ENCODE measurements at places on chromosomes 4 and X.

GRCh38 chrX:38692961-38693360, 108.3 kb upstream of the MID1IP1 start:
- no peak for DNase-seq

- no peak for DNase-seq
Observed at GRCh38 chr4:43680421-43680820, 768.2 kb downstream of the KCTD8 start.

- DNase-seq: no peak
Observed at GRCh38 chr4:94349193-94349592, 6.6 kb upstream of the HPGDS start.

DNA sequence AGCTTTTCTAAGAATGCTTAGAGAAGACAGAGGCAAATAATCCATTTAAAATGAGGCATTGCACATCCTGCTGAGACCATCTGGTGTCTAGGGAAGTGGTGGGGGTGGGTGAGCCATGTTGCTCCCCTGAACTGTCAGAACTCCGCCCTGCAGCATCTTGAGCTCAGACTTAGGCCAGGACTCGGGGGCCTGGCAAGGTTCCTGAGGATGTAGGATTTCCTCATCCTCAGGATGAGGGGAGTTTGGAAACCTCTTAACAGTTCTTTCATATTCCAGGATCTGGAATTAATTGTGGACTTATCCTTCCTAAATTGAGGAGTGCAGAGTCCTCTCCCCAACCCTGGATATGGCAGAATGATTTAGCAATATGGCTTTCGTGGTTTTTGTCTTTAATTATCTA, 6.6 kb downstream of the TLL1 start:
- DNase-seq: no peak

- no peak for DNase-seq
Observed at GRCh38 chr4:164508771-164509170, 245.2 kb upstream of the SMIM31 start.

DNA sequence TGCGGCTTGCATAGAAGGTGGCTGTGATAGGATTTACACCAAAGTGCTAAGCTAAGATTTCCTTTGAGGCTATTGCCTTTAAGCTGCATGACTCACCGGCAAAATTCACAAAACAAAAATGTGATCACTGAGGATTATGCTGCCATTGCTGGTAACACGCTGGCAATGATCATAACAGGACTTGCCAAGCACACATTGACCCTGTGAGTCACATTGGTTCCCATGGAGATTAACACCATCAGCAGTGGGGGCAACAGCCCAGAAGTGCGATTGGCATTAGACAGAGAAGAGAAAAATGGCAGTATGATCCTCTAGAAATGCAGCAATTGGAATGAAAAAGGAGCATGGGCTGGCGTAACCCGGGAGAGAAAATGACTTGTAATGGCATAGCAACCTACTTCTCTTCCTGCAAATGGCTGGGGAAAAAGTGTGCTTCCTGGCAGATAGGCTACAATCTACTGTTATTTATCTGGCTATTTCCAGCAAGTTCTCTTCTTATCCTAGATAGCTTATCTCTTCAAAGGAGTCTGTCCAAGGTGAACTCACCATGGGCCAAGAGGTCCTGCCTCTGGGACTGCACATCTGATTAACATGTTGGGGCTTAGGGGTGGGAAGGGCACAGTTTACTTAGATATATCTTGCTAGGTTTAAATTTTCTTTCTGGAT, 314.2 kb upstream of the IGFBP7 start:
- DNase-seq: no peak

DNA sequence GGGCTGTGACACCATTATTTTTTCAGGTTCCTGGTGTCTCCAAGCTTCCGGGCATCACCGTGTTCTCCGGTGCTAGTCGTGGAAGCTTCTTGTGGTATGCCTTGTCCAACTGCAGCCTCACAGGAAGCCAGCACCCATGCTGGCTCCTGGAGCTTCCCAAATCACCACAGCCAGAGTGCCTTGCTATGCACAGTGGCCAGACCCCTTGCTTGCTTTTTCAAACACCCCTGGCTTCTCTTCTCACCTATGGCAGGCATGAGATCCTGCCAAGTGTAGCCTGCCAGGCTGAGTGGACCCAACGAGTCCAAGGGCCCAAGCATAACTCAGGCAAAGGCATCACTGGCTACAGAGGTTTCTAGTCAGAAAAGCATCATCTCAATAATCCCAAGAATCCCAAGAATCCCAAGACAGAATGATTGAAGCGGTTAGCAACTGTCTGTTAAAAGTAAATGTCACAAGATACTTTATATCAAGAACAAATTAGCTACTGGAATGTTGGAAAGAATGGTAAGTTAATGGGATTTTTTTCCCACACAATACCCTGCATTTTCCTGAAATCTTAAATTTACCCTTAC, 1522.9 kb downstream of the PCDH18 start:
- DNase-seq: no peak

GRCh38 chr4:57074744-57075143, 35.4 kb downstream of the IGFBP7 start:
- DNase-seq: no peak

DNA sequence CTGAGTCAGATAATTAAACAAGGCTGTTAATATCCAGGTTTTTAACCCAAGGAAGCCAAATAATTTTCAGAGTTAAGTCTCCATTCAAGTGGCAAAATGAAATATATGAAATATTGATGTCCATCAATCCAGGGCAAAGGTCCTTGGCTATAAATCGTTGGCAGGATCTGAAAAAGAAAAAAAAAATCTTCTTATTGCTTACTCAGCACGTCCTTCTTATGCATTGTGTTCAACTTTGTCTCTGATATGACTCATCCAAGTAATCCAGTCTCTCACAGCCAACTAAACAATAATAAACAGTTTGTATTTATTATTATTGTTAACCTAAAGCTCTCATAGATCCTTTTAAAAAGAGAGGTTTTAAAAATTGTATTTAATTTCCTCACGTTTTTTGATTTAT, 851.2 kb downstream of the ADGRL3 start:
- no peak for DNase-seq

GRCh38 chr4:42359711-42360110, 37.6 kb upstream of the SHISA3 start:
- no peak for DNase-seq

DNA sequence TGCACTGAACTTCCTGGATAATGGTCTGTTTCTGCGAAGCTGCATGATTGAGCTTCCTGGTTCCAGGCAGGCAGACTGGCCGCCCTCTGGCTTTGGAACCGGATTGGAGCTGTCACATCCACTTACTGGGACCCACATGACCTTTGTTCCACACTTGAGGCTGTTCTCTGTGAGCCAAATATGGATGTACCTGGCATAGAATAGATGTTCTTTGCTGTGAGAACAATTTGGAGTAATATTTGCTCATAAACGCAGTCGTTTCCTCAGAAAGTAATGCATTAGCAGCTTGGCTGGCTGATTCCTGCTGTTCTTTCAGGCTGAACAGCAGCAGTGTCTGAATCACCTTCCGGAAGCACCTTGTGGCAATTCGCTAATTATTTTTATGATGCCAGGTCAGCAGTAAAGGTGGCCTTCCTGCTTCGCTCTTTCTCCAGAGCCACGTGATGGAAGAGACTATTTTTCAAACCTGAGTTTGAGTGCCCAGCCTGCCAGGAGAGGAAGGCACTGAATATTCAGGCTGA, 78.1 kb upstream of the BOD1L1 start:
- no peak for DNase-seq

GRCh38 chrX:38375891-38376290, 23.5 kb downstream of the OTC start:
- no peak for DNase-seq

GRCh38 chr4:74400395-74400794, 35.5 kb downstream of the EREG start:
- no peak for DNase-seq

DNA sequence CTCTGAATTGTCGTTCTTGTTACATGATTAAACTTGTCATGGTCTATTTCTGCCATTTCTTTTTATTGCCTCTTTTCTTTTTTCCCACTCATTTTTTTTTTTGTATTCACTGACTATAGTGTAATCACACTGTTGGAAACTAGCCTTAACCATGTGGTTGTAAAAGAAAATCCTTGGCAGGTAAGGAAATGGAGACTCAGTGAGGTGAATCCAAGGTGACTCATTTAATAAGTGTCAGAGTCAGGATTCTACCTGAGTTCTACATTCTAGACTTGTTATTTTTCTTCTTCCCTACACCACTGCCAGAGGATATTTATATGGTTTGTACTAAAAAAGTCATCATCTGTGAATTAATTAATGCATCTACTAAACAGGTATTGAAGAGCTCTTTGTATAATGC, 152.2 kb downstream of the CBLL2 start:
- DNase-seq: no peak

DNA sequence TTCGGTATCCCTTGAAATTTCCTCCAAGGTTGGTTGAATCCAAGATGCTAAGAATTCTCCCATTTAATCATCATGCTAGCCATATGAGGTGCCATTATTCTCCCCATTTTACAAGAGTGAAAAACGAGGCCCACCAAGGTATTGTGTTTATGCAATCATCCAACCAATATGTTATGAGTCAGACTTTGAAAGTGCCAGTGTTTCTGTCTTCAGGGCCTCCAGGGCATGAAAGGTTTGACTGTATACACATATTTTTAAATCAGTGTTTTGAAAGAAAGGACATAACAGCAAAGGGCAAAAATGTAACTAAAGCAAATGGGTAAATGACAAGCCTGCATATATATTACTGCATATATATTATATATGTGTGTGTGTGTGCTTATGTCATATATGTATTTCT, 541.2 kb upstream of the SMIM31 start:
- no peak for DNase-seq

DNA sequence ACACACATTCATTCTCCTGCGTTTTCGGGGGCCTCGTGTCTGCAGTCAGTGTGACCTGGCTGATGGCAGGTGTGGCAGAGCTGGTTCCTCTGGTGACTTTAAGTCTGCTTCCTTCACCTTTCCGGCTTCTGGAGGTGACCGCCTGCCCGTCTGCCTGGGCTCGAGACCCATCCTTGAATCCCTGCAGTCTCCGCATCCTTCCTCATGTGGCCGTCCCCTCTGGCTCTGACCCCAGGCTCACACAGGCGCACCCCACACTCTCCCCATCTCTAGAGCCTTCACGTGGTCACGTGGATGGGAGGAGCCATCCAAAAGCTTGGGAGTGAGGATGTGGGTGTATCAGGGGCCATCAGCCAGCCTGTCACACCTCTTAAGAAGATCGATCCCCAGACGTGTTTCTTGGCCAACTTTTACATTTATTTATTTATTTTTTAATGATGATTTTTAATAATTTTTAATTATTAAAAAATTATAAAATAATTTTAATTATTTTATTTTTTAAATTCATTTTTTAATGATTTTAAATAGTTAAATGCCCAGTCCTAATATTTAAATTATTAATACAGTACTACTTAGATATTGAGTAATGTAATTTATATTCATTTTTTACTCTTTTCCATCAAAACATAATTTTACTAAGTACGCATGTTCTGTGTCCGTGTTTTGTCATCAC, 20.9 kb downstream of the RGS12 start:
- DNase-seq: no peak

- DNase-seq: no peak
Observed at GRCh38 chrX:12113321-12113720, 25.0 kb upstream of the FRMPD4 start.

DNA sequence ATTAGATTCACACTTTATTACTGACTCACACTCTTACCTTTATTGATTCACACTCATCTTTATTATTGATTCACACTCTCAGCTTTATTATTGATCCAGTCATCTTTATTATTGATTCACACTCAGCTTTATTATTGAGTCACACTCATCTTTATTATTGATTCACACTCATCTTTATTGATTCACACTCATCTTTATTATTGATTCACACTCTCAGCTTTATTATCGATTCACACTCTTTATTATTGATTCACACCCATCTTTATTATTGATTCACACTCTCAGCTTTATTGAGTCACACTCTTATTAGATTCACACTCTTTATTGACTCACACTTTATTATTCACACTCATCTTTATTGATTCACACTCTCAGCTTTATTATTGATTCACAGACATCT, 31.3 kb downstream of the HTRA3 start:
- no peak for DNase-seq

- DNase-seq: no peak
Observed at GRCh38 chrX:30190426-30190825, 24.9 kb upstream of the MAGEB2 start.

GRCh38 chr4:118989098-118990080, 100.7 kb downstream of the SYNPO2 start:
- DNase-seq: no peak

DNA sequence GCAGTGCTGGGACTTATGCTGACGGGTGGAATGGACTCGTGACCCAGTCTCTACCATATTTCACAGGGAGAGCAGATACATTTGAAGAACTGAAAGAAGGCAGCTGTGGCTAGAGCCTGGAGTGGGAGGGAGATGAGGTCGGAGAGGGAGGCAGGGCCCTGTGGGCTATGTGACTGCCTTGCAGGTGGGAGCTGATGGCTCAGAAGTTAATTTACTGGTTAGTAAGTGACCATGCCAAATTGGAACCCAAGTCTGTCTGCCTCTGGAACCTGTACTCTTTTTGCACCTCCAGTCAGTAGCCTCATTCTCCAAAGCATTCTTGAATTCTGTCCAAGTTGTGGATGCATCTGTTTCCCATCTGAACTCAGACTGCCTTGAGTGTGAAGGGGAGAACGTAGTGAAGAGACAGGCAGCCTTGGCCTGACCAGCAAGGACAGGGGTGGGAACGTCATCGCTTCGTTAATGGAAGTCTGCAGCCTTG, 92.3 kb downstream of the REPS2 start:
- DNase-seq: no peak

DNA sequence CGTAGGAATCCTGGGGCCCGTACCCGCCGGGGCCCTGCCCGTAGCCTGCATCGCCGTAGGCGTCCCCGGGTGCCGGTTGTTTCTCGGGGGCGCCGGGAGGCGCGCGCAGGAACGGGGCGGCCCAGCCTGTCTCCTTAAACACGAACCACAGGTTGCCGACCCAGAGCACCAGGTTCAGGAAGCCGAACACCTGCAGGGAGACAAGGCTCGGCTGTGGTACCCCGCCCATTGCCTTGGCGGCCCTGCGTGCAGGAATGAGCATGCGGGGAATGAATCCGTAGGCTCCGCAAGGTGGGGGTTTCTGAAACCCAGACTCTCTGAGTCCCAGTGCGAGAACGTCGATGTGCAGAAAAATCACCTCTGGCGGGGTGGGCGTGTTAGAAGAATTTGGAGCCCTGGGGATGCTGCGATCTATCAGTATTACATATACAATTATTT, 5.4 kb upstream of the PRICKLE3 start:
- no peak for DNase-seq

DNA sequence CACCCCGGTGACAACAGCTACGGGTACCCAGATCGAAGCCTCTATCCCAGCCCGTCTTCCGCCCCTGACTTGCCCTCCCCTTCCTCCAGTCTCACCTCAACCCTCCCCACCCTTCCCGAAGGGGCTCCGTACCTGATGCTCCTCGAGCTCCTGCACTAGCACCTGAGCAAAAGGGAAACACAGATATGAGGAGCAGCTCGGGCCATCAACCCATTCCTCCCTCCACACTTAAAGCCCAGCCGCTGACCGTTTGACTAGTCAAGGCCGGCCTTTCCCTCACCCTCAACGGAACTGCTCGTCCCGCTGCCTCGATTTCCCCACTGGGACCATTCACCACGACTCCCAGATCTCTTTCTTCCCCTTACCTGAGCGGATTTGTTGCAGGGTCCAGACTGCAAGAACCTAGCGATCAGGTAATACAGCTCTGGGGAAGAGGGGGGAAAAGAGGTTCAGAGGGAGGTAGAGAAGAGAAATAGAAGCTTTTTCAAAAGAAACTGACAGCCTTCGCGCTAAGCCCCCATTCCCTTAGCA, 731 bp downstream of the BRWD3 start:
- DNase-seq: no peak

- DNase-seq: peak; percentile 40
Observed at GRCh38 chr4:13601048-13601447, 26.5 kb downstream of the BOD1L1 start.
